ENCODE measurements at places on chromosomes 2 and 18.

DNA sequence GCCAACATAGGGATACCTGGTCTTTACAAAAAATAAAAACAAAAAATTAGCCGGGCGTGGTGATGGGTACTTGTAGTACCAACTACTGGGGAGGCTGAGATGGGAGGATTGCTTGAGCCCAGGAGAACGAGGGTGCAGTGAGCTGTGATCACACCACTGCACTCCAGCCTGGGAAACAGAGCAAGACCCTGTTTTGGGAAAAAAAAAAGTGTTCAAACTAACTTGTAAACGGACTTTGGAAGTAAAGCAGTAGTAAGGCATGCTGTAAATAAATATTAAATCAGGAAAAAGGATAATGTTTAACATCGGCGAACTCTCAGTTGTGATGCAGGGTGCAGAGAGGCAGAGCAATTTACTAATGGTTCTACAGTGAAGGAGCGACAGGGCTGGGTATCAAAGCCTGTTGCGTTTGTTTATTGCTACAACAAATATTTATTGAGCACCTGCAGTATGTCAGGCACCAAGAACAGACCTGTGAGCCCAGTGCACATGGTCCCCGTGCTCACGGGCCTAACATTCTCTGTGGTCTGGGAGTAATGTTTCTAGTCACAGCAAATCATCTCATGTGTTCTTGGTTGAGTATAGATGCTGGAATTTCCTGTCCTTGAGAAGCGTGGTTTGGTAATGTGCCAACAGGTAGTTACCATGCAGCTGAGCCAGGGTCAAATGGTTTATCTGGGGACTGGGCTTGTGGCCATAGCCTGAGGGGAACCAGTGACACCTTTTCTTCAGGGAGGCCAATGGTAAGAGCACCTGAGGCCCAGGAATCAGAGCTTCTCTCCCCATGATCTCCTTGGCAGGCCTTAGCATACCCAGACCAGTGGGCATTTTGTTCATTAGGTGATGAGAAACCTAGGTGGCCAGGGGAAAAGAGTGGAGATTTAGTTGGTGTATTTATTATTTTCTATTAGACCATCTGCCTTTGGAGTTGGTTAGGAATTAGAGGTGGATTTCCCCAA is 27.9 kb upstream of the GREB1 start:
- no peak for DNase-seq

DNA sequence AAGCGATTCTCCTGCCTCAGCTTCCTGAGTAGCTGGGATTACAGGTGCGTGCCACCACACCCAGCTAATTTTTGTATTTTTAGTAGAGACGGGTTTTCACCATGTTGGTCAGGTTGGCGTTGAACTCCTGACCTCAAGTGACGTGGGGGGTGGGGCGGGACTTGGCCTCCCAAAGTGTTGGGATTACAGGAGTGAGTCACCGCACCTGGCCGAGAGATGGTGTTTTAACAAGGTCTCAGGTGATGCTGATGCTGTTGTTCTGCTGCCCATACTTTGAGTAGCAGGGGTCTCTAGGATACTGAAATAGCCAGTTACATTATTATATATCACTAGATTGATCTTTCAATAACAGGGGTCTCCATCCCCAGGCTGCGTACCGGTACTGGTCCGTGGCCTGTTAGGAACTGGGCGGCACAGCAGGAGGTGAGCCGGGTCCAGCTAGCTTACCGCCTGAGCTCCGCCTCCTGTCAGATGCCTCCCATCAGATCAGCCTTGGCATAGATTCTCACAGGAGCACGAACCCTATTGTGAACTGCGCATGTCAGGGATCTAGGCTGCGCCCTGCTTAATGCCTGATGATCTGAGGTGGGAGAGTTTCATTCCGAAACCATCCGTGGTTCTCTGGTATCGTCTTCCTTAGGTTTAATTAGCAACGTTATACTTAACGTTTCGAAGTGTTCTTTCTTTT is 48.3 kb upstream of the SLC38A11 start:
- DNase-seq, result no peak

GRCh38 chr2:14475994-14476393 is 156.5 kb upstream of the LRATD1 start:
- no peak for DNase-seq

- DNase-seq, result no peak
Observed at GRCh38 chr2:18050001-18050400, 171.5 kb downstream of the KCNS3 start.

- DNase-seq, result no peak
Observed at GRCh38 chr18:62583376-62583775, 60.6 kb downstream of the ZCCHC2 start.

DNA sequence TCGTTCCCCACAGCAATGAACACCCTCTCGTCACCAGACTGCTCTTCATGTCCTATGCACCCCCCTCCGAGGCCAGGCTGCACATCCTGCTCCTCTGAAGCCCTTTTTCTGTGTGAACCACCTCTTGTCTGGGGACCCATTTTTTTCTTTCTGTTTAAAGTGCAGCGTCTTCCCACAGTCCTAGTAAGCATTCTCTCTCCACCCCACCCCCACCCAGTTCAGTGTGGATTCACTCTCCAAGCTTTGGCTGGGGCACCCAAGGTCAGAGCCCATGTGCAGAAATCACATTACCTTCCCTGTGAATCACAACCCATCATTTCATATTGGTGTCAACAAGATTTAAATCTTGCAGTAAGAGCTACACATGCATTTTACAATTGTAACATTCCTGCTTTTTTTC is 26.4 kb upstream of the PKDCC start:
- DNase-seq, result no peak

GRCh38 chr2:112926707-112927106 is 15.7 kb downstream of the IL37 start:
- DNase-seq, result no peak

GRCh38 chr2:74585406-74586185 is 31.1 kb downstream of the DOK1 start:
- peak; percentile 22 for DNase-seq

DNA sequence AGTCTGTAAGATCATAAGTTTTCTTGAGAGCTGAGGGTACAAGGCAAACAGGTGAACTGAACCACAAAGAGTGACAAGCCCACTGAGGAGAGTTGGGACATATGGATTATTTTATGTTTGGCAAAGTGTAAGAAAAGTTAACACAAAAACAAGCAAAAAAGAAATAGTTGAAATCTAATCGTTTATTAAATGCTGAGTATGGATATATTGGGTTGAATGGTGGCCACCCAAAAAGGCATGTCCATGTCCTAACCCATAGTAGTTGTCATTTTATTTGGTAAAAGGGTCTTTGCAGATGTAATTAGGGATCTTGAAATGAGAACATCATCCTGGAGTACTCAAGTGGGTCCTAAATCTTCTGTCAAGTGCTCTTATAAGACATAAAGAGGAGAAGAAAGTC is 24.9 kb upstream of the TWIST2 start:
- no peak for DNase-seq

GRCh38 chr2:172021955-172022354 is 22.2 kb downstream of the METAP1D start:
- no peak for DNase-seq

GRCh38 chr2:13917958-13918357 is 714.6 kb upstream of the LRATD1 start:
- DNase-seq, result no peak

DNA sequence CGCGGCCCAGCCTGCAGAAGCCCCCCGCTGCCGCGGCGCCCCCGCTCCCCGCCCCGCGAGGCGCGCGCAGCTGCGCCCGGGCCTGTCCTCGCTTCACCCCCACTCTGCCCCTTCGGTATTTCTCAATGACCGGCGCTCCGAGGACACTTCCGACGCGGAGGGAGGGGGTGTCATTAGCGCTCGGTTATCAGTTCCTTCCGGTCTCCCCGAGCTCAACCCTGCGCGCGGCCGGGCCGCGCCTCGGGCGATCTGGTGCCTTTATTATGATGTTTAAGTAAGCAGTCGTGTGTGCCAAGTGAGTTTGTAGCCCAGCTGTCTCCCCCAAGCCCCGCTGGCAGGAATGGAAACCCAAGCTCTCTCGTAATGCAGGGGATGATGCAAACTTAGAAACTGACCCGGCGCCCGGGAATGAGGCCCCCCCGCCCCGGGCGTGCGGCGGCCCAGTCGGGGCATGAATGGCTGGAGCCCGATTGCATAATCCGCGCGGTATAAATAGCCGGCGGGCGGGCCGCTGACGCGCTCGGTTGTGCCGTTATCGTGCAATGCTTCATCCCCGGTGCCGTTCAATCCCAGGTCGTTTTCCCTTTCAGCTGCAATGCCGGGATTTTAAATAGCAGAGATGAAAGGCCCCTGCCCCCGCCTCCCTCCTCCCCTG is 3.9 kb upstream of the SPRED2 start:
- DNase-seq, result peak; percentile 82

DNA sequence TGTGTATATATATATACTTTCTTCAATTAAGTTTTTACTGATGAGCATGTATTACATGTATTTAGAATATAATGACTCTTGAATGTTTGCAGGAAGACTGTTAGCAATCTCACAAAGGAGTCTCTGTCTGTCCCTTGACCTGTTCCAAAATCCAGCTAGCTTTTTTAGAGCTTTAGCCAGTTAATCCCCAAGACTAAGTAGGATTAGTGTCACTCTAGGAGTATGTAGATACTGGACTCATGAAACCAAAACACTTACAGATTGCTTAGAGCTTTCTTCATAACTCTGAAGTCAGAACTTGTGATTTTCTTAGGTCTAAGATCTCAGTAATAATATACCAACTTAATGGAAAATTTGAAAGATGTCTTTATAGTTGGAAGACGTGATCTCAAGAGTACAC is 2.2 kb downstream of the UBXN4 start:
- DNase-seq, result no peak

DNA sequence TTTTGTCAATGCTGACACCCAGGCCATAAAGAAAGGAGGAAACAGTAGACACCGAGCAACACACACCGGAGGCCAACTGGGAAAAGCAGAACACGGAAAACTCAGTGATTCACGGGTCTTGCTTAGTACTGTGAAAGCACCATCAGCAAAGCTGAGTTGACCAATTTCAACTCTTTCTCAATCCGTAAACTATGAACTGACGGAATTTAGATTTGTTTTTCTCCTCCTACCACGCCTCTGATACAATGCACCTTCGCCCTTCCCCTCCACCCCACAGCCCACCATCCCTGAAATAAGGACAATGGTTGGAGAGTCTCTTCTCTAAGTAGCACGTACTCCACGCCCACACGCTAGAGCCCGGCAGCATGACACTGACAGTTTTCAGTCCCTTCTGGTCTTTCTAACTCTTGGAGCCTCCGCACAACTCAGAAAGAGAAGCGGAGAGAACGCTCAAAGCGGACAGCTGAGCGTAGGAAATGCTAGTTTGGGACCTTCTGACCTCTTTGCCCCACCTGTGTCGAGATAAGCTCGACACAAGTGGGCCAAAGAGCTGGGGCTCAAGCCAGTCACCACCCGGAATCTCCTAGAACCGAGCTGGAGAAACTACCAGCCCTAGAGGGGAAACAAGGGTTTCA is 669 bp downstream of the LNPK start:
- peak; percentile 56 for DNase-seq

DNA sequence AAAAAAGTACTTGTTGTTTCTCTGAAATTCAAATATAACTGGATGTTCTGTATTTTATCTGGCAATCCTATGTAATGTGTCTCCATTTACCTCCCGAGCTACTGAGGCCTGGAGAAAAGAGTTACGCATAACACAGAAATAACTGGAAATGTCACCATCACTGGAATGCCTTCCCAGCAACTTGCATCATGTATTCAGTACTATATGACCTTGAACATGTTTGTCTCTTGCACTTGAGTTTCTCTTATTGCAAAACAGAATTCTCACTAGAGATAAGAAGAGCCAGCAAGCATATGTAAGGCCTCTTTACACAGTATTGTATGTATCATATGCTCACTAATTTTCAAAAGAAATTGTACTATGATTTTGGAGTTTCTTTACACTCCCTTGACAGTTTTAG is 99.6 kb upstream of the CTAGE1 start:
- no peak for DNase-seq

GRCh38 chr2:236787885-236788284 is 218.3 kb downstream of the ACKR3 start:
- DNase-seq, result no peak

- DNase-seq, result no peak
Observed at GRCh38 chr2:6072276-6072675, 380.1 kb downstream of the SOX11 start.

- DNase-seq, result no peak
Observed at GRCh38 chr2:133426791-133427190, 141.5 kb downstream of the NCKAP5 start.

GRCh38 chr18:26135548-26135947 is 1.9 kb downstream of the PSMA8 start:
- DNase-seq, result no peak

GRCh38 chr2:28463211-28463816 is 32.5 kb upstream of the PLB1 start:
- no peak for DNase-seq

DNA sequence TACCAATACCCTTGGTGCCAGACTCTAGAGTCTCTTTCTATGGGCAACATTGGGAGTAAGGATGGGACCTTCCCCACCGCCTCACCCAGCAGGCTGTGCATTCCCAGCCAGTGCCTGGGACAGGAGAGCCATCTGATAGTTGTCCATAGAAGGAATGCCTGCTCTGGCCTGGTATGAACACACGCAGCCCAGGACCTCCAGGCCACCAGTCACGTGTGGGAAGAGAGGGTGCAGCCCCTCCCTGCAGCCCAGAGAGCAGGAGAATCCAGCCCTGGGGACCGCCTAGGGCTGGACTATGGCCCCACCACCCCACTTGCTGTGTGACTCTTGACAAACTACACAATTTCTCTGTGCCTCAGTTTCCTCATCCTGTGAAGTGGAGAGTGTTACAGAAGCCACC is 52.5 kb upstream of the ID2 start:
- no peak for DNase-seq

DNA sequence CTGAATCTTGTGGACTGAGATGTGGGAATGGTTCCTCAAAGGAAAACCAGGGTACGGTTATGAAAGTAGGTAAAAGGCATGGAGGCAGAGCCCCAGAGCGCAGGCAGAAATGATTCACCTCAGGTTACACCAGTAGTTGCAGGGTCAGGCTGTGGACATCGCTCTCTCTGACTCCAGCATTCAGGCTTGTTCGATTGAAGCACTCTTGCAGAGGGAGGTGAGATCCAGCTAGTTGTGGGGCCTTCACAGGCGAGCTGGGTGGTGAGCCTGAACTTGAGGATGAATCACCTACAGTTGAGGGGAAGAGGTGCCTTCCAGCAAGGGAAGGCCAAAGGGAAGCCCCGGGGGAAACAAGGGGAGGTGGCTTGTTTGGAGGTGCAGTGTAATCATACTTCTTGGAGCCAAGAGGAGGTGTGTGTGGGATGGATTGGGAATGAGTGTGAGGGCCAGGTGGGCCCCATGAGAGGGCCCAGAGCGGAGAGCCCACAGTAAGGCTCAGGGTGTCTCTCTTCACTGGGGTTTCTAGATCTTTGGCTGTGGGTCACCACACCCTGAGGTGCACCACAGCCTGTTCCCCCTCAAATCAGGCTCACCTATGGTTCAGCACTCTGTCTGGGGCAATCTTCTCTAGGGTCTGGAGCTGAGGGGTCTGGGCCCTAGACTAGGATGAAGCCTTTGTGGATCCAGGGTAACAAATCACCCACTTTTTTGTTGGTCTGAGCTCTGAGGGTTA is 48.5 kb upstream of the MCFD2 start:
- DNase-seq, result no peak
